ENCODE measurements at places on chromosomes 3 and 15.
A peak's percentile ranks its signal among the peaks of the same experiment; 100 is the strongest.

DNA sequence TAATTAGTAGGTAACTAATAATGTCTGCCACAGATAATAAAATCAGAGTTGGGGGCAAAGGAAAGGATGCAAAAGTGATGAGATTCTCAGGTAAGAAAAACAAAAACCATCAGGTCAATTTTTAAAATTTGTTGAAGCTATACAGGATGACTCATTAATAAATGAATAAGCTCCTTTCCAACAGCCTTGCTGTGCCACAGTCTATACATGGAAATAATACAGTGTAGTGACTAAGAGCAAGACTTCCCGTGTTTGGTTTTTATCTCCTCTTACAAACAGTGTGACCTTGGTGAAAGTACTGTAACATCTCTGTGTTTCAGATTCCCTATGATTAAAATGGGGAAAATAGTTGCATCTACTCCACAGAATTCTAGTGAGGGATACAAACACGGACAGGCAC, 331.6 kb downstream of the PYDC2 start:
- no peak for DNase-seq

- DNase-seq = no peak
These were observed 170.5 kb downstream of the CTNNB1 start for GRCh38 chr3:41369838-41370237.

- no peak for DNase-seq
These were observed 223.8 kb downstream of the RSRC1 start for GRCh38 chr3:158333736-158334135.

DNA sequence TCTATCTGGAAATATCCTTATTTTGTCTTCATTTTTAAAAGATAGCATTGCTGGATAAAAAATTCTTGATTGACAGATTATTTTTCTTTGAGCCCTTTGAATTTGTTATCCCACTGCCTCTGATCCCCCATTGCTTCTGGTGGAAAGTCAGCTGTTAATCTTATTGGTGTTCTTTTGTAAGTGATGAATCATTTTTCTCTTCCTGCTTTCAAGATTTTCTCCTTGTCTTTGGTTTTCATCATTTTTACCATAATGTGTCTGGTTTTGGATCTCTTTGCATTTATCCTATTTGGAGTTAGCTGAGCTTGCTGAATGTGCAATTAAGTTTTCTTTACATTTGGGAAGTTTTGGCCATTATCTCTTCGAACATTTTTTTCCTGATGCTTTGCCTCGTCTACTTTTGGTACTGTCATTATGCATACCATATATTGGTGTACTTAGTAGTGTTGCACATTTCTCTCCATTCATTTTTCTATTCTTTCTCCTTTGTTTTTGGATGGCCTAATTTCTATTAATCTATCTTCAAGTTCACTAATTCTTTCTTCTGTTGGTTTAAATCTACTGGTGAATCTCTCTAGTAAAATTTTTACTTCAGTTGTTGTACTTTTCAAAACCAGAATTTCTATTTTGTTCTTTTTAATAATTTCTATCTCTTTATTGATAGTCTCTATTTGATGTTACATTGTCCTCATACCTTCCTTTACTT, 440.0 kb upstream of the PROK2 start:
- no peak for DNase-seq

- no peak for DNase-seq
These were observed 221.9 kb upstream of the PROK2 start for GRCh38 chr3:72006631-72007556.

DNA sequence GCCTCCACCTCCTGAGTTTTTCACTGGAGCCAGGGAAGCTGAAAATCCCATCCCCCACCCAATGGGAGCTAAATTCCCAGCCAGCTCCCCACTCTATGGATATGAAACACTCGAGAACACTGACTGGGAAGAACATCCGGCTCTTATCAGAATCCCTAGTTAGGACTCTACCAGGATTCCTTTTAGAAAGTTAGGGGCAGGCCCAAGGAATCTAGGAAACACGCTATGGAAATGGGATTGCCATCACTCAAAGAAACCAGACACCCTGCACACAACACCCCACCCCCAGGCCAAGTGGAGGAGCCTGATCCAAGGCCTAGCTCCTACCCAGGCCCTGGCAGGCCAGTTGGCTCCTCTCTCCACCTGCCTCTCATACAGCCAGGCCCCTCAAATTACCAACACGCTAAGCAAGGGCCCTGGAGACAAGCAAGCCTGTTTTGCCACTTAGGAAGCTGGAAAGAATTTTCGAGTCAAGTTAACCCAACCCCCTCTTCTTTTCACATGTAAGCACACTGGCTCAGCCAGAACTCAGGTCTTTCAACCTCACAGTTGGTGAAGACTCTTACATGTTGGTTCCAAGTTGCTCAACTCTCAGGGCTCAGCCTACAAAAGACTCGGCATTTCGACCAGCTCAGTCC, 75.5 kb downstream of the RBPMS2 start:
- no peak for DNase-seq

DNA sequence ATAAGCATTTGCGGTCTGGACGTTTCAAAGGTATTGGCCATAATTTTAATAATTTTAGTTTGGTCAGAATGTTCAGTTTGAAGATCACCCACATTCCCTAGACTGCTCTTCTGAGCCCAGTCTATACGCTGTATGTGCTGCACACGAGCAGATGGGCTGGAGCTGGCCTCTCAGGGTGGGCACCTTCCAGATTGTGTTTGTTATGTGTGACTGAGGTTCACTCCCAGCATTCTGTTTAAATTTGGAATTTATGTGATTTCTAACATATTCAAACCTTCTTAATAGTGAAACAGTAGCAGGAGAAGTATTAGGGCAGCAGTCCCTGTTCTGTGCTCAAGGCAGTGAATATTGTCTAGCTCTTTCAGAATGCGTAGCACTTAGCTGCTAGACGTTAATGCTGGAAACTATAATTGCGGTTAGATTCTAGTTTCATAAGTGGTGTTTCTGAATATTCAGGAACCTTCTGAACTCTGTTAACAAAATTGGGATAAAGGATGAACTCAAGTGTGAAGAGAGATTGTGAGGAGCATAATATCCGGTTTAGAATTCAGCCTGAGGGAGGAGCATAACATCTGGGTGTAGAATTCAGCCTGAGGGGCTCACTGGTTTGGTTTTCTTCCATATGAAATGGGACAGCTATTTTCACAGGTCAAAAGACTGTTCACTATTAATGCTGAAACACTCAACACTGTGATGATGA, 68.6 kb upstream of the RPL35A start:
- no peak for DNase-seq

DNA sequence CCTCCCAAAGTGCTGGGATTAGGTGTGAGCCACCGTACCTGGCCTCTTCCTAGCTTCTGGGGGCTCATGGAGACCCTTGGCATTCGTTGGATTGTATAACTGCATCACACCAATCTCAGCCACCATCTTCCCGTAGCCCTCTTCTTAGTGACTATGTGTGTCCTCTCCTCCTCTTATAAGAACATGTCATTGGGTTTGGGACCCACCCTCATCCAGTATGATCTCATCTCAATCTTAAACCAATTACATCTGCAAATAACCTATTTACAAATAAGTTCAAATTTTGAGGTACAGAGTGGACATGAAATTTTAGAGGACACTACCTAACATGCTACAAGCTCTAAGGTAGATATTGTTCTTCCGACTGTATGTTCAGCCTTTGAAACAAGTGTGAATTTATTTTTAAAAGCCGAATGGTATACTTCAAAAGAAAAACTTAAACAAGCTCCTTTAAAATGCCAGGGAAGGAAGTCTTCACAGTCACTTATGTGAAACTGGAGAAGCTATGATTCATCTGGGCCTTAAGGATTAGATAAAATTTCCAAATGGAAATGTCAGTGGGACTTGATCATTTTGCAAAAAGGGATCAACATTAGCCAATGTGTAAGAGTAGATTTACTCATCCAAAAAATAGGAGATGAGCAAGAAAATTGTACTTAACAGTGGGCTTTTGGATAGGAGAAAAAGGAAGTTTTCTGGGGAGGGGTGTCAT, 225.7 kb downstream of the MEX3B start:
- no peak for DNase-seq

DNA sequence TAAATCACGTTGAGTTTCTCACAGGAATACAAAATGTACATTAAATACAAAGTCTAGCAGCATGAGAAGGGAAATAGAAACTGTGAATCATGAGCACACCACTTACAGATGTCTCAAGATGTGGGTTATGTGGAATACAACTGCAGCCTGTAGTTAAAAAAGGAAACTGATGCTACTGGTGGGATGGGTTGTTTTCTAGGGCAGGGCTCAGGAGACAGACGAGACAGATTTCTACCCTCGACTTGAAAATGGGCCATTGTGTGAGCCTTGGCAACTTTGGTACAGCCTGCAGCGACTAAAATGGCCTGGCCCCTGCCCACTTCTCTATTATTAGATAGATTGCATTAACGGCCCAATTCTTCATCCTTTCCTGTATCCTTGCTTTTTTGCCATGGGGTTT, 293.1 kb downstream of the SUCLG2 start:
- DNase-seq = no peak

DNA sequence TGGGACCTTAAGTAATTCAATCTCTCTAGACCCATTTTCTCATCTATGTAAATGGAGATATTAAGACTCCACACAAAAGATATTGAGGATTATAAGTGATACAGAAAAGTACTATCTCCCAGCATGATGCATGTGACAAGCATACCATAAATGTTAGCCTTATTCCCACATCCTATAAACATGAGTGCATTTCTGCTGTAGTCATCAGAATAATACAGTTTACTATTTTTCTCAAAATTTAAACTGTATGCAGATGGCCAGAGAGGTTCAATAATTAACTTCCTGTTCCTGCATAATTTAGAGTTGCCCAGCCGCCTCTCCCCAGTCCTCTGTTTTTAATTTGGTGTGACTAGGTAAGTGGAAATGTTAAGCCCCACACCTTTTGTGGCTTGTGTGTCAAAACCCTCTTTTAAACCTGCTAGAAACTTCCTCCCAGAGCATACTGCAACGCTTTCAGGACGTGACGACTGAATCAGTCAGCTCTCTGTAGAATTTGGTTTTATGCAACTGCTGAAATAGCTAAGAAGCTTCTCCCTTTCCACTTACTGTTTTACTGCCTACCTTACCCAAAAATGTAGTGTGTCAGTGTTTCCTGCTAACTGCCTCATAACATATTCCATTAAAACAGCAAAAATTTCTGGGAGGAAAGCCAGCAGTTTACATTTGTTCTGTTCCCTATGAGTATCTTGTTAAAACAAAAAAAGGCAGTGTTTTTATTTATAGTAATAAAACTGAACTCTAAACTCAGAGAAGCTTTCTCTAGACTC, 1037.9 kb downstream of the EPHA3 start:
- no peak for DNase-seq

GRCh38 chr3:139297588-139298311, 46.1 kb upstream of the MRPS22 start:
- no peak for DNase-seq

- no peak for DNase-seq
These were observed 66.4 kb upstream of the TJP1 start for GRCh38 chr15:29888646-29889045.

DNA sequence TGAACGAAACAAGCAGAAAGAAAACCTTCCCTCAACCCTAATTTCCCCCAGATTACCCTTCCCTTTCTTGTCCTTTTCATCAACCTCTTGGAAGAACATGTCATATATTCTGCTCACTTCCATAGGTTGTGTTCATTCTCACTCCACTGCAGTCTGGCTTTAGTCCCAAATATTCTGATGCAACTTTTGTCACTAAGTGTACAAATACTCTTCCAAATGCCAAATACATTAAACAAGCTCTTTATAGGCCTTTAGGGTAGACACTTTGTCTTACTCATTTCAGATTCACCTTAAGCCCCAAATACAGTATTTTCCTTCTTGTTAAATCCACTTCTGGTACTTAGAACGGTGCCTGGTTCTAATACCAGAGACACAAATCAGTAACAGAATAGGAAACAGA, 406.5 kb upstream of the CDIN1 start:
- DNase-seq = no peak

- no peak for DNase-seq
These were observed 24.5 kb upstream of the GMNC start for GRCh38 chr3:190886945-190887344.

- DNase-seq = no peak
These were observed 104.5 kb downstream of the LSAMP start for GRCh38 chr3:116340680-116341216.

DNA sequence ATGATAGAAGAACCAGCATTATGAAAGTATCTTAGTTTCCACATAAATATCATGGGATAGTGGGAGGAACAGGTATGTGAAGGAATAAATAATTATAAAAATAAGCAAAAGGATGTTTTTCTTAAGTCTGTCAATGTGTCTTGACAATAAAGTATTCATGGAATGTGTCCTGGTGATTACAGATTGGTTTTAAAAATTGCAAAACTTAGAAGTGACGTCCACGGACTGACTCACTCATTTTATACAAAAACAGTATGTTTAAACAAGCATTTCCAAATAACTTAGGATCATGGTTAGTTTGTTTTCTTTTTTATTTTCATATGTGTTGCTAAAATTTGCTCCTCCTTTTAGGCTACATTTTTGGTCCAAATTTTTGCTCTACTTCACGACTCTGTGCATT, 687.0 kb upstream of the NECTIN3 start:
- no peak for DNase-seq

GRCh38 chr3:100777271-100777670, 68.0 kb downstream of the TFG start:
- DNase-seq = no peak

DNA sequence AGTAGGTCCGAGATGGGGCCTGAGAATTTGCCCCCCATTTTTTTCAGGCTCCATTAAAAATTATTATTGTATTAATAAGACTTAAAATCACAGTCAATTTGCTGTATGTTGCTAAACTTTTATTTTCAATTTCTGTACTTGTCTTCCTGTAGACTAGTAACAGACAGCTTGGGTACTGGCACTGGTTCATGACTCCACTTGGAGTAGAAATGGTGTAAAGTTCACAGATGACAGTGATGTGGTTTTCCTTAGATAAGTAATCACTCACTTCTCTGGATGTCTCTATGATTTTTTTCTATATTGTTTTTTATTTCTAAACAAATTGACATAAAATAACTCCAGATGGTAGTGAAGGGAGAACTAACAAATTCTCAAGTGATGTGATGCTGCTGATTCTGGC, 15.6 kb upstream of the ZNF80 start:
- DNase-seq = no peak

DNA sequence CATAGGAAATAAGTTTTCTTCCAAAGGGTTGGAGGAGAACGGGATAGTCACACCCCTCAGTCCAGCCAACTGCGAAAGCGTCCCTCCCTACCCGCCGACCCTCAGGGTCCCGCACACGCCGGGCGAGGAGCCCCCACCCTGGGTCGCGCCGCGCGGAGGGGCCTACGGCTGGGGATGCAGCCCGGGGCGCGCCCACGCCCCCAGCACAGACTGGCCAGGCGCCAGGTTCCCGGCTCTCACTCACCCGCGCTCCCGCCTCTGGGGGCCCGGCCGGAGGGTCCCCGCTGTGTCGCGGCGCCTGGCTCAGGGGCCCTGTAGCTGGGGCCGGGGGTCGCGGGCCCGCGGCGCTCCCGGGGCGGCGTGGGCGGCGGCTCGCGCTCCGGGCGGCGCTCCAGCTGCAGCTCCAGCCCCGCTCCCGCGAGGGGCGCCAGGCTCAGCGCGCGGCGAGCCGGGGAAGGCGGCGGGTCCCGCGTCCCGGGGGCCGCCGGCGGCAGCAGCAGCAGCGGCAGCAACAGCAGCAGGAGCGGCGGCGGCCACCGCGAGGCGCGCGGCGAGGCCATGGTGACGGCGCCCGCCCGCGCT, 375 bp downstream of the HEG1 start:
- DNase-seq = peak; percentile 33

GRCh38 chr3:190326361-190326760, 4.1 kb upstream of the CLDN1 start:
- DNase-seq = no peak

GRCh38 chr3:126986001-126986400, 3.1 kb downstream of the PLXNA1 start:
- DNase-seq = no peak

All from activated naive CD4-positive, alpha-beta T cell treated with anti-CD3 and anti-CD28 coated beads, Interleukin-2, amount 50 U/mL, for 72 hours (primary cell).